PC-3 (cell line): ENCODE measurements at places on chromosomes 7 and 10. TPM values are rescaled to one million over a fixed set of nuclear protein-coding genes. Genes with fewer than 3 reads are reported as not detected.

The SPAM1 gene
- not detected in 2 replicates for total RNA-seq

The MMD2 gene
- total RNA-seq: not detected in 2 replicates

The AQP1 gene
- total RNA-seq: 0.81 and 1.2 TPM in 2 replicates

The NUPR2 gene
- total RNA-seq: not detected in 2 replicates

The AZGP1 gene
- total RNA-seq: 0.18 TPM in 1 of 2 replicates, not detected in the other

The PRF1 gene
- total RNA-seq: not detected in 2 replicates

The TMEM254 gene
- total RNA-seq: 53.7 and 68.3 TPM in 2 replicates
